Right ventricle myocardium superior (tissue), 1 donor: ENCODE measurements at places on chromosomes 6 and 20. TPM values are rescaled to one million over a fixed set of nuclear protein-coding genes. Genes with fewer than 3 reads are reported as not detected.

DNA sequence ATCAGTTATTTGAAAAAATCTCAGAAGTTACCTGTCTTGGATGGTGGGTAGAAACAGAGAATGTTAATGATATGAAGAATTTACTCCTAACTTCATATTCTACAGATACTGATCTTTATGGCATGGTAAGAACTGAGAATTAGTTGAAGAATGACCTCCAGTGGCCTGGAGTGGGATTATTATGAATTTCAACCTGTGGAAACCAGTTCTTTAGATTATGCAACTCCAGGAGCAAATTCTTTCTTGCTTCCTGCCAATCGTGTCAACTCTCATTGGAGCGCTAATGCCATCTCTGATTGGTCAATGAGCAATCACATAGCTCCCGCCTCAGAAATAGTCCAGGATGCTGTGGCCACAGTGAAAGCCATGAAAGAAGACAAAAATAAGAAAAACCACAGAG is 40.6 kb downstream of the LYRM2 start:
- DNase-seq = no peak

The FAM83D gene
- total RNA-seq = 0.35 TPM

DNA sequence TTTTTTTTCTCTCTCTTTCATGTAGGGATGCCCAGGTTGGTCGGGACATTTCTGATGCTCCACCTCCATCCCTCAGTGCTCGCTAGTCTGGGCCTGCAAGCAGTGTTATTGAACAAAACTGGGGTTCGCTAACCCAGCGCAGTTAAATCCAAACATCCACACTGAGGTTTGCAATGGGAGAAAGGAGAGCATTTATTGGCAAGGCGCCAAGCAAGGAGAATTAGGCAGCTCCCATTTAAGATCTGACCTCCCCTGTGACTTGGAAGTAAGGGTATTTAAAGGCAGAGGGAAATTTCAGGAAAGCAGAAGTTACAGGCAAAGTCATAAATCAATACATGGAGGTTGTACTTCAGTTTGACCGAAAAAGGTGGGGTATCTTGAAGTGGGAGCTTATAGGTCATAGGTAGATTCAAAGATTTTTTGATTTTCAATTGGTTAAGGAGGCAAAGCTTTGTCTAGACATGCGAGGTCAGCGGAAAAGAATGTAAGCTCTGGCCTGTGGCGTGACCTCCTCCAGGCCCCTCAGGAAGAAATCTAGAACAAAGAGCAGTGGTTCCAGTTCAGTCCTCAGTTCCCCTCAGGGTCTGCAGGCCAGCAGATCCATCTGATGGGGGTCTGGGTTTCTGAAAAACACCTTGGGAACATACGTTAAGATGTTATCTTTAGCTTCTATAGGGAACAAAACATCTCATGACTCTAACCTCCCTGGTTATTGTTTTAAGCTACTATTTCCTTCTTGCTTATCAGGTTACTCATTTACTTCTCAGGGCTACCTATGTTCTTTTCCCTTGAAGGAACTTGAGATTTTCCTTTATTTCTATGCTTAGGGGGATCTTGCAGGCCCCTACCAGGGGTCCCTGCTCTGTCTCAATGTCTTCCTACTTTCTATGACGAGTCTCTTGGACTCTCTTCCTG is 66.0 kb upstream of the KIF16B start:
- no peak for DNase-seq

DNA sequence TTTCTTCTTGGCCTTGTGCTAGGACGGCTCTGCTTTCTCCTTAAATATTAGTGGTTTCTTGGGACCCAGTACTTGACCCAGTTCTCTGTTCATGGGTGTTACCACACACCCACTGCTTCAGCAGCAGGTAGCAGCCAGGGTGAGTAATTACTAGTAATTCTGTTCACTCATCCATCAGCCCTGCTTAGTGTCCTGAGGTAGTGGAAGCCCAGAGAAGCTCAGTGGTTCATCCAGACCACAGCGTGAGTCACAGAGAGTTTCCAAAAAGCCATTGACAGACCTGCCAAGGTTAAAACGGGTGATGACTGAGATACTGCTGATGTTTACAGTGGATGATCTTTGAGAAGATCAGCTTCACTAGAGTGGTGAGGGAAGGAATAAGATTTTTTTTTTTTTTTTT is 51.7 kb upstream of the HINT3 start:
- no peak for DNase-seq

The PROKR2 gene
- not detected for total RNA-seq

The TCF15 gene
- 13.4 TPM for total RNA-seq

The TINAG gene
- 0.16 TPM for total RNA-seq

The VSTM2L gene
- 17.0 TPM for total RNA-seq

DNA sequence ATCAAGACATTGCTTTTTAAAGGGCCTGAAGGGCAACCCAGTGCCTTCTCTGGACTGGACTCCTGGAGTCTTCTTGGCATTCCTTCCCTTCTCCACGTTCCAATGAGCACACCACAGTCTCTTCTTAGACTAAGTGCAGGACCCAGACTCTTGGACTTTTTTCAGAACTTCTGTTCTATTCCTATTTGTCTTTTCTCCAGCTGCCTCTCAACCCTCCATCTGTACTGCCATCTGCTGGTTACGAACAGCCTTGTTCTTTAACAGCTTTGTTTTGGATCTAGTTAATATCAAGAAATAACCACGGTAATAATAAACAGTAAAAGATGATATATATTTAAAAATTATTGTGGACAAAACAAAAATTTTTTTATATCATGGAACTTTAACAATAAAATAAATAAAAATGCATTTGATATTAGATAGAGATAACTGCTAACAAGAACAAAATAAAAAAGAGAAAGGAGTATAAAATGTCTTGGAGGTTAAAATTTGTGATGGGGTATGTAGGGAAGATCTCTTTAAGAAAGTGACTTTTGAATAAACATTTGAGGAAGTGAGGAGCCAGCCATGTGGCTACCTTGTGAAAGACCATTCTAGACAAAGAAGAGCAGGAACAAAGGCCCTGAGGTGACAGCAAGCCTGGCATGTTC is 105.1 kb upstream of the HCRTR2 start:
- DNase-seq = no peak

DNA sequence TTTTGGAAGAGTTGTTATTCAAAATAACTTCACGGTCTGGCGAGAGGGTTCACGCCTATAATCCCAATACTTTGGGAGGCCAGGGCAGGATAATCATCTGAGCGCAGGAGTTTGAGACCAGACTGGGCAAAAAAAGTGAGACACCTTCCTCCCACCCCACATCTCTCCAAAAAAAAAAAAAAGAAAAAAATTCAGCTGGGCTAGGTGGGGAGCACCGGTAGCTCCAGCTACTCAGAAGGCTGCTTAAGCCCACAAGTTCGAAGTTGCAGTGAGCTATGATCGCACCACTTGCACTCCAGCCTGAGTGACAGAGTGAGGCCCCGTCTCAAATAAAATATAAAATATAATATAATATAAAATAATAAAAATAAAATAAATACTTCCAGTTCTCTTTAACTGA is 10.4 kb downstream of the OR2B2 start:
- DNase-seq = no peak

DNA sequence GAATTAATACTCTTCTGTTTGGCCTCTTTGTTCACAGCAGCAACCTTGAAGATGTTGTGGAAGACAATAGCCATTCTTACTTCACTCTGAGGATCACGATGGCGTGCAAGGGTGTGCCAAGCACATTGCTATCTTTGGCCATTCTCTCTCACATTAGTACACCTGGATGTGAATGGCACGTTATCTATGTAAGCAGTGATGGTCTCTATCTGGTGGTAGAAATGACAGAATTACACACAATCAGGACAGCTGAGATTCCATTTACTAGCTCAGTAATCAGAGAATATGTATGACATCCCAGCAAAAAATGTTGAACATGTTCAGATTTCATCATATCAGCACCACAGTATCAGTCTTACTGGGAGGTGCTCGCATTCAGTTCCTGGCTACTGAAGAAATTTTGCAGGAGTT is 116.2 kb downstream of the LCA5 start:
- DNase-seq = no peak
